ENCODE measurements at places on chromosomes 1 and 21. TPM values are rescaled to one million over a fixed set of nuclear protein-coding genes. Genes with fewer than 3 reads are reported as not detected.

The LHX8 gene
- total RNA-seq, result not detected

The SYCP1 gene
- total RNA-seq, result not detected

The GRIK1 gene
- 0.26 TPM for total RNA-seq

The CLEC20A gene
- total RNA-seq, result not detected

The FAM72D gene
- total RNA-seq, result 1.9 TPM

- no peak for DNase-seq
These were observed 84.9 kb downstream of the SLC16A1 start for GRCh38 chr1:112870887-112871646.

DNA sequence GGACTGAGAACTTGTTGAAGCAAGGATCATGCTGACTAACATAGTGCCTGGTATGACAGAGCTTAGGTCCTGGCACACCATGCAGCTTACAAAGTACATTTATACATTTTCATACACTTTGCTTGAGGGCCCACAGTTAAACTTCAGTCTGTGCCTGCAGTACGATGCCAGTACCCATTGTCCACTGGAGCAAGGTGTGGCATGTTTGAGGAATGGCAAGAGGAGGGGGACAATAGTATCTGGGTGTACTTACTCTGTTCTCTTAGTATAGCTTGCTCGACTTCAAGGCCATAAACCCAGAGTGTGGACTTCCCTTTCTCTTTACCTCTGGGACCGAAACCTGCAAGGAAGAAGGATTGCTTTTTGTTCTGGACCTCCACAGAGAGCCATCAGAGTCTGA lies 6.8 kb upstream of the YBX1 start:
- no peak for DNase-seq

- no peak for DNase-seq
These were observed 157.7 kb downstream of the HHIPL2 start for GRCh38 chr1:222390181-222390580.

DNA sequence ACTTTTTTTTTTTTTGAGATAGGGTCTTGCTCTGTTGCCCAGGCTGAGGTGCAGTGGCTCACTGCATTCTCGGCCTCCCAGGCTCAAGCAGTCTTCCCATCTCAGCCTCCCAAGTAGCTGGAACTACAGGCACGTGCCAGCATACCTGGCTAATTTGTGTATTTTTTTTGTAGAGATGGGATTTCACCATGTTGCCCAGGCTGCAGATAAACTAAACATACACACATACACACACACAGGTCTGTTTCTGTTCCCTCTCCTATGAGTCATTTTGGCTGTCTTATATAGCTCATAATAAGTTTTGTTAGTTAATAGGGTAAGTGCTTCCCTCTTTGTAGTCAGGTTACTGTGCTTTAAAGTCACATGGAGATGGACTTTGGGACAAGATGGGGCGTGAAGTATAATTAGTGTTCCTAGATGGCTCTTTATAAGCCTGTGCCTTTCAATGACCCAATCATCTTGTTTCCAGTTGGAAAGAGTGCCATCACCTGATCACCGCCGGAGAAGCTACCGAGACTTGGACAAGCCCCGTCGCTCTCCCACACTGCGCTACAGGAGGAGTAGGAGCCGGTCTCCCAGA lies 9.1 kb downstream of the PRPF38A start:
- DNase-seq, result no peak

DNA sequence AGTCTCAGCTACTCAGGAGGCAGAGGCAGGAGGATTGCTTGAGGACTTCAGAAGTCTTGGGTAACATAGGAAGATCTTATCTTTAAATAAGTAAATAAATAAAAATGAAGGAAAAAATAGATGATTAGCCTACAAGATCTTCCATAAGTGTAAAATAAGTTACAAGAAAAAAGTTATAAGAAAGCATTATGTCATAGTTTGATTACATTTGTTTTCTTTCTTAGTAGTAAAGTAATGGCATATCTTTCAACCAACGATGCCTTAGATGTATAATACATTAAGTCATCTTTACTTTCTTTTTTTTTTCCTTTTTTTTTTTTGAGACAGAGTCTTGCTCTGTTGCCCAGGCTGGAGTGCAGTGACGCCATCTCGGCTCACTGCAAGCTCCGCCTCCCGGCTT lies 46.5 kb downstream of the SNRPE start:
- no peak for DNase-seq

- DNase-seq, result peak; percentile 89
These were observed 24.5 kb downstream of the LAMB3 start for GRCh38 chr1:209627732-209628196.

DNA sequence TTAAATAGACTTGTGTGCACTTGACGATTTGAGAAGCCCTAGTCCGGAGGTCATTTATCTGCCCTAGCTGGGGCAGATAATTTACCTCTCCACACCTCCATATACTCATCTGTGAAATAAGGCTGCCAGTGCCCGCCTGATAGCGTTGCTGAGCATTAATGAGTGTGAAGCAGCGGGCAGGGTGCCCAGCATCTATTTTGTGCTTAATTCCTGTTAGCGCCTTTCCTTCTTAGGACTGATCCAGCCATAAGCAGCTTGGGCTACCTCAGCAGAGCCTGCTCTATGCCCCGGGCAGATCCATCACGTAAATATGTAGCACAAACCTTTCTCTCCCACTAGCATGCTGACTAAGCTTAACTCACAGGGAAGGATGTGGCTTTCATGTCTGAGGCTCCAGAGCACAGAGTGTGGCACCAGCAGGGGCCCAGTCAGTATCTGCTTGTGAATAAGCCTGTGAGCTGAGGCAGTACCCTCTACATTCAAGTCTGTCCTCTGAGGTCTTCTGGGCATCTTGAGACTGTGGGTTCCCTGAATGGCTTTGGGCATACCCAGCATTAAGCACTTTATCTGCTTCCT lies 21.5 kb upstream of the RNF187 start:
- DNase-seq, result no peak

DNA sequence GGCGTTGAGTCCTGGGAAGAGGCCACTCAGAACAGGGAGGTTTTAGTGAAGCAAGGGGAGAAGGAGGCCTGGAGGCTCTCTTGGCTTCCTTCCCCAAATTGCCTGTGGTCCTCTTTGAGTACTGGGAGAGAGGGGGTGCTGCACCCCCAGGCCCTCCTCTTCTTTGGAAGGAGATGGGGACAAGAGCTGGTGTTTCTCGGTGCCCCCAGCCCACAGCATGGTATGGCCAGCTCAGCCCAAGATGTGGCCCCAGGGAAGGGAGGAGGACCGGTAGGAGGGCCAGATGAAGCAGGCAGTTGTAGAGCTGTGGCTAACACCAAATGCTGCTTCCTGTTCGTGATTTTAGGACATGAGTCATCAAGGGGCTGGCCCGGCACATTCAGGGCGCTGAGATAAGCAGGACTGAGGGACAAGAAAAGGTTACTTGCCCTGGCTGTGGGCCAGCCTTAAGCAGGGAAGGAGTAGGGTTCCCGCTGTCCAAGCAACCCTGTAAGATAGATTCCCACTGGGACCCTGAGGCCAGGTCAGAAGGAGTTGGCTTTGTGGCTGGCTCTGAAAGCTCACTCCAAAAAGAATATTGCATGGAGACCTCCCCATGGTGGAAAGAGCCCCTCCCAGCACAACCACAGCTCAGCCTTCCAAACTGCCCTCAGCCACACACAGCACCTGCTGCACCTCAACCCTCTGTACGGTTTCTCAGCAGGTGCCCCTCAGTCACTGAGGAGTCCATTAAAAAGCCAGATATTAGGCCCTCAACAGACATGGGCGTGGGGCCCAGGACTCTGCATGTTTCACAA lies 4.9 kb upstream of the TNFRSF1B start:
- DNase-seq, result no peak

DNA sequence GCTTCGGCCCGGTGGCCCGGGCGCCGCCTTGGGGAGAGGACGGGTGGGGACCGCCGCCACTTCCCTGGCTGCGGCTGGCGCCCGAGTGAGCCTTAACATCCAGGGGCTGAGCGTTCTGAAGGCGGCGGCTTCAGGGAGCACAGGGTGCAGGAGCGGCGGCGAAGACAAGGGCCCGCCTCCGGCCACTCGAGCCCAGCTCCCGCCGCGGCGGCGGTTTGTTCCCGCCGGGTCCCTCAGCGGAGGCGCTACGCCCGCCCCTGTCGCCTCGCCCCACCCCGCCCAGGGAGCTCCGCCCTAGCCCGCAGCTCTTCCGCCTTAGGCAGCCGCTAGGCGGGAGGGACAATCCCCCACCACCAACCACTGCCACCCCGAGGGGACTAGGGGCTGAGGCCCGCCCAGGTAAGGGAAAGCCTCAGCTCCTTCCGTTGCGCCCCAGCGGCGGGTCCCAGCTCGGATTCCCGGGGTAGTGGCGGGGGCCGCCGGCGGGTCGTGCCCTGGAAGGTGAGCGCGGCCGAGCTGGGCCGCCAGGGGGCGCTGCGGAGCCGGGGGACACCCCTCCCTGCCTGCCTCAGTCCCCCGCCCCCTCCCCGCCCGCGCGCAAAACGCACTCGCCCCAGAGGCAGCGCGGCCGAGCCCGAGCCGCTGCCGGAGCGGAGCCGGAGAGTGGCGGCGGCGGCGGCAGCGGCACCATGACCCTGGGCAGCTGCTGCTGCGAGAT lies at the start of gene FOXD2:
TSS of gene FOXD2 (plus strand) at position 598 of the 718 bp plus-strand sequence. CDS start at position 690, 92 bp downstream.
- peak; percentile 95 for DNase-seq
